Cardiac septum (tissue), 1 donor: ENCODE measurements at places on chromosomes 12 and 14. TPM values are rescaled to one million over a fixed set of nuclear protein-coding genes. Genes with fewer than 3 reads are reported as not detected.

DNA sequence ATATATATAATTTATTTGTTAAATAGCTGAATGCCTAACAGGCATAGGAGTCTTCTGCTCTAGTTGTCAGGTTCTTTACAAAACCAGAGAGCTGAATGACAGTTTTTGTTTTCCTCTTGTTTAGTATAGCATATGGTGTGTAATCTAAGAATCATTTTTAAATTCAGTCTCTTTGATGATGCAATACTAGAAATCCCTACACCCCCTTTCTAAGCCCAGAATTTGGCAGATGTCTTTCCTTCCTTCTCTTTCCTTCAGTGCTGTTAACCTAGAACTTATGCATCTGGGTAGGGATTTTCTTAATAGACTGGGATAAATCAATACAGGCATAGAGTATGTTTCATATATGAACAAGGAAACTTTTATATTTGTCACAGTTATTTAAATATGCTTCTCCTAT, 198.1 kb downstream of the KCNH5 start:
- no peak for DNase-seq

DNA sequence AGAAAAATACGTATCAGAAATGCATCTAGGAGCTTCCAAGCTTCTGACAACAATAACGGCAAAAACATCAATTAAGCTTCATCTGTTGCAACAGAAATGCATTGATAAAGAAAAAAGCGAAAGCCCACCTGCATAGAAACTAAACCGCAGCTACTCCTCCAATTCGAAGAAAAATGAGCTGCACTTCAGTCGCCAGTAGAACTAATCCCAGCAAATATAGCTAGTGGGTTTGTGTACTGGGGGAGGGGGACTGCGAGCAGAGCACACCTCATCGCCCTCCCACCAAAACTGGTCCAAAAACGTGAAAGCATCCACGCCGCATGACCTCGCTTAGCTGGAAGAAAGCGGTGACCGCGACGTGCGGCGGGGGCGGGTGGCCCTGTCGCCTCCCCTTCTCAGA, 1.2 kb downstream of the SLC35F4 start:
- DNase-seq = no peak

GRCh38 chr14:51818748-51819380, 41.5 kb upstream of the GNG2 start:
- DNase-seq = no peak

- no peak for DNase-seq
Observed at GRCh38 chr14:99664937-99665273, 19.2 kb upstream of the CYP46A1 start.

GRCh38 chr14:22010545-22011252, 337.1 kb upstream of the OR4E1 start:
- DNase-seq = no peak

- DNase-seq = no peak
Observed at GRCh38 chr12:26156201-26156871, 31.5 kb upstream of the BHLHE41 start.

GRCh38 chr14:96102081-96102856, 63.1 kb downstream of the C14orf132 start:
- DNase-seq = no peak

DNA sequence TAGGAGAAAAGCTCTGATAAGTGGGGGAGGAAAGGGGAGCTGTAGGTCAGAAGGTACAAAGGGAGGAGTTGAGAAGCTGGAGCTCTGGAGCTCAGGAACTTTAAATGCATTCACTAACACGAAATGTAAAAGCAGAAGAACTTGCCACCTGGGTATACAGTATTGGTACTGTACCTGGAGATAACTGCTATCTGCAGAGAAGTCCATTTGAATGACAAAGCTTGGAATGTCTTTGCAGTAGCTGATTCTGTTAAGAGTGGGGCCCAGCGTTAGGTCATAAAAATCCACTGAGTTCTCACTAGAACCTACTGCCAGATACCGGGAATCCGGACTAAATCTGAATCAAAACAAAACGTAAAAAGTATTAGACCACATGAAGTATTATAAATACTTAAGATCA, 55.6 kb downstream of the ZC3H14 start:
- DNase-seq = no peak

DNA sequence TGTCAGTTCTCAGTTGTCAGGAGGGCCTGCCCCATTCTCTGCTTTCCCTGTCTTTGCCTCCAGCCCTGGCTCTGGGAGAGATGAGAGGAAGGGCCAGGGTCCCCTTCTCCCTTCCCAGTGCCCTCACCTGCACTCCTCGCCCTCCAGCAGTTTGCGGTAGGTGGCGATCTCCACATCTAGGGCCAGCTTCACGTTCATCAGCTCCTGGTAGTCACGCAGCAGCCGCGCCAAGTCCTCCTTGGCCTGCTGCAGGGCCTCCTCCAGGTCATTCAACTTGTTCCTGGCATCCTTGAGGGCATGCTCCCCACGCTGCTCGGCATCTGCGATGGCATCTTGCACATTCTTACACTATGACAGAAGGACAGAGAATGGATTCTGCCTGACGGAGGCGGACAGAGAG, 5.4 kb downstream of the KRT2 start:
- DNase-seq = peak; percentile 63

DNA sequence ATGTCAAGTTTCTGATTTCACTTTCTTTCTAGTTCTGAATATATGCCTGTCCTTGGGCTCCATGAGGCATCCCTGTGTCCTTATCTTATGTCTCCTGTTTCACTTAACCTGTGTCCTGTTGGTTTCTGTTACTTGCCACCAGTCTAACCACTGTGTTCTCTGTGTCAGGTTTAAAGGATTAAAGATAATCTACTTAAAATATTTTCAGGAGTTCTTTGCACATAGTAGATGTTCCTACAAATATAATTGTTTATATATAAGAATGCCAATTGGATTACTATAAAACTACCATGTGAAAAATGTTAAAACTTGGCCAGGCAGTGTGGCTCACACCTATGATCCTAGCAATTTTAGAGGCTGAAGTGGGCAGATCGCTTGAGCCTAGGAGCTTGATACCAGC, 406.4 kb downstream of the CCER1 start:
- DNase-seq = no peak

- no peak for DNase-seq
Observed at GRCh38 chr12:71392521-71393145, 47.0 kb upstream of the LGR5 start.

- DNase-seq = no peak
Observed at GRCh38 chr12:127459687-127460086, 807.3 kb upstream of the TMEM132C start.

DNA sequence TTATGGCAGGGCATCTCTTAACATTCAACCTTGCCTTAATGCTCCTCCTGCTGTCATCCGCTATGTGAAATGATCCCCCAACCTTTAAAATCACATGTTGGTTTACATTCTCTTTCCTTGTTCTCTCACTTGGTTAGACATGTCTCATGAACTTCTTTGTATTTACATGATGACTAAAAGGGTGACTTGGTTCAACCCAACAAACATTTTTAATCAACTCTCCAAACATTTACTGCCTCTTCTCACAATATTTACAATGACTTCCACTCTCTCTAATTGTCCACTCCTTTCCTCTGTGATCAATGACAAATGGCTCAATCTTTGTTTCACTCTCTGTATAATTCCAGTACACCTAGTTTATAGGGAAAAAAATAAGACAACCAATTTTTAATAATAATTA, 506.1 kb downstream of the NELL2 start:
- DNase-seq = no peak

TXNDC16 gene
- 3.4 TPM for total RNA-seq

RNASE3 gene
- not detected for total RNA-seq

TPPP2 gene
- 0.73 TPM for total RNA-seq

KLRF2 gene
- total RNA-seq = not detected

HOXC13 gene
- not detected for total RNA-seq

TAC3 gene
- total RNA-seq = not detected
